ENCODE measurements at places on chromosomes 11 and 22.

GRCh38 chr11:69447786-69448185 lies 33.7 kb upstream of the LINC01488 start:
- DNase-seq, result no peak

- no peak for DNase-seq
These were observed 7.7 kb downstream of the TNNT3 start for GRCh38 chr11:1927026-1927847.

- DNase-seq, result no peak
These were observed 19.0 kb upstream of the CABP7 start for GRCh38 chr22:29700900-29701154.

- peak; percentile 2 for DNase-seq
These were observed 68.4 kb downstream of the GAS2 start for GRCh38 chr11:22734628-22735345.

GRCh38 chr11:6297831-6298230 lies 22.5 kb downstream of the CAVIN3 start:
- DNase-seq, result no peak

DNA sequence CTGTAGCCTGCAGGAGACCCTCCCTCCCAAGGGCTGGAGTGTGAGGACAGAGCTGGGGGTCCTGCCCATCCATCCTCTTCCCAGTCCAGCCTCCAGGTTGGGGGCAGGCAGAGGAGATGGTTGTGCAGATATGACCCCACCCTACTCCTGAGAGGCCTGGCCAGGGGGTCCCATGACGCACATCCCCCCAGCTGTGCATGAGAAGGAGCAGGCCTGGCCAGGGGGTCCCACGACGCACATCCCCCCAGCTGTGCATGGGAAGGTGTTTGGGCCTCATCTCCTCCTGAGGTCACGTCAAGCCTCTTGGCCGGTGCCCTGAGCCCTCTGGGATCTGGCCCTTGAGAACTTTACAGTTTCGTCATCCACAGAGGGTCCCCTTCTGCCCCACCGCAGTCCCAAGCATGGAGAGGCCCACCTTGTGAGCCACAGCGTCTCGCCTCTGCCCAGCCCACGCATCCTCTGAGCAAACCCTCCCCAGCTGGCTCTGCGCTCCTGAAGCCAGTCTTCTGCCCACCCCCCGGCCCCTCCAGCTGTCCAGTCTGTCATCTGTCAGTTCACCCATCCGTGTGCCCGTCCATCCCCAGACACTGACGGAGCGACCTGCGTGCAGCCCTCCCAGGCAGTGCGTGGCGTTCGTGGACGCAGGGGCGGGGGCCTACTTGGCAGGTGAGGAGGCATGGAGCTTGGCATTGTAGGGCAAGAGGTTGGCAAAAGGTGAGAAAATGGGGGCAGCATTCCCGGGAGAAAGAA lies 2.3 kb downstream of the ANO9 start:
- DNase-seq, result no peak

- DNase-seq, result no peak
These were observed 28.9 kb downstream of the KCTD17 start for GRCh38 chr22:37080438-37080837.

- no peak for DNase-seq
These were observed 39.0 kb downstream of the BCR start for GRCh38 chr22:23219317-23219716.

- DNase-seq, result no peak
These were observed 77.3 kb downstream of the ZBTB44 start for GRCh38 chr11:130237282-130238006.

DNA sequence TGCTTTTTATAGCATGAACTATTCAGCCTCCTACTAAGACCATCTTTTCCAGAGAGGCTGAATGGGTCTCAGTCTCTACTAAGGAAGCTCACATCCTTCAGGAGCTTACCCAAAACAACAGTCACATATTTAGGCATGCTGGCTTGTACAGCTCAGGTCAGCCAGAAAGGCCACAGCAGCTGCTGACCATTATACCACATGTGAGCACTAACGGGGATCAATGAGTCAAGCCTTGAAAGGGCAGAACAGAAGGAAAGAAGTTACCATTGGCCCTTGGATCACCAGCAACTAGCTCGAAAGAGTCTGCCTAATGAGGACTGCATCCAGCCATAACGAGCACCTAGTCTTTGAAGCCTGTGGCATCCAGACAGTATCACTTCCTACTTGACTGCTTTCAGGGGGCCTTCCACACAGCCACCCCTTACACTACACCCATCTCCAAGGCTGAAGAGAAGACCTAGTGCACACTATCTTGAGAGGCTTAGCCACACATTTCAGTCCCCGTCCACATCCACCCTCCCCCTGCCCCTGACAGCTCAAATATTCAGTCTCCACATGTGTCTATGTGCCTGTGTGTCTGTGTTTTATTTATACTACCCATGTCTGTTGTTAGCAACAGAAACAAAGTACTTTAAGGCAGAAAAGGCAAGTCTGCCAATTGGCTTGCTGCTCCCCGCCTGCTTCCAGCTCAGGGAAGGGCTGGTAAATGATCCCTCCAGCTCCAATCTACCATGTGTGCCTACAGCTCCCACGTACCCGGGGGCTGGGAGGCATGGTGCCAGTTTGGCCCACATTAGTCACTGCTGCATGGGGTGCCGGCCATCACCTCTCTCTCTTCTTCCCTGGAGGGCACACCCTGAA lies 95.5 kb downstream of the RPL27A start:
- DNase-seq, result no peak

GRCh38 chr11:65672180-65672860 lies 9.6 kb upstream of the RELA start:
- no peak for DNase-seq

GRCh38 chr11:121933694-121934093 lies 182.3 kb downstream of the BLID start:
- no peak for DNase-seq
